ENCODE measurements at places on chromosomes 4 and X.
A peak's percentile ranks its signal among the peaks of the same experiment; 100 is the strongest.

DNA sequence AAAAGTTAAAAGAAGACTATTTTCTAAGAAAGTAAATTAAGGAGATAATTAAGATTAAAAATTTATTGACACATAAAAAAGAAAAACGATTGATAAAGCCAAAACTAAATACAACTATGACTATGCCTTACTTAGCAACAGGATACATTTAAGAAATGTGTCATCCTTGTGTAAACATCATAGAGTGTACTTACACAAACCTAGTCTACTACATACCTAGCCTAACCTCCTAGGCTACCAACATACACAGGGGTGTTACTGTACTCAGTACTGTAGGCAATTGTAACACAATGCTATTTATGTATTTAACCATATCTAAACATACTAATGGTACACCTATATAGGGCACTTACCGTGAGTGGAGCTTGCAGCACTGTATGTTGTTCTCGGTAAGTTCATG lies 108.3 kb downstream of the ANXA10 start:
- no peak for DNase-seq

GRCh38 chr4:68182382-68182820 lies 52.7 kb upstream of the TMPRSS11F start:
- no peak for DNase-seq

DNA sequence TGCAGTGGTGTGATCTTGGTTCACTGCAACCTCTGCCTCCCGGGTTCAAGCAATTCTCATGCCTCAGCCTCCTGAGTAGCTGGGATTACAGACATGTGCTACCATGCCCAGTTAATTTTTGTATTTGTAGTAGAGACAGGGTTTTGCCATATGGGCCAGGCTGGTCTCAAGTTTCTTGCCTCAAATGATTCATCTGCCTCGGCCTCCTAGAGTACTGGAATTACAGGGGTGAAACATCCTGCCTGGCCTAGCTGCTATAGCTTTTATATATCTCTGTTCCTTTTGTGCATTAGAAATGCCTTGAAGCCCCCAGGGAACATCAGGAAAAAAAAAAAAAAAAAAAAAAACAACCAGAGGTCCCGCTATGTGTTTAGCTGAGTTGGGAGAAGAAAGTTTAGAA lies 34.8 kb downstream of the UBE2K start:
- DNase-seq: peak; percentile 29

DNA sequence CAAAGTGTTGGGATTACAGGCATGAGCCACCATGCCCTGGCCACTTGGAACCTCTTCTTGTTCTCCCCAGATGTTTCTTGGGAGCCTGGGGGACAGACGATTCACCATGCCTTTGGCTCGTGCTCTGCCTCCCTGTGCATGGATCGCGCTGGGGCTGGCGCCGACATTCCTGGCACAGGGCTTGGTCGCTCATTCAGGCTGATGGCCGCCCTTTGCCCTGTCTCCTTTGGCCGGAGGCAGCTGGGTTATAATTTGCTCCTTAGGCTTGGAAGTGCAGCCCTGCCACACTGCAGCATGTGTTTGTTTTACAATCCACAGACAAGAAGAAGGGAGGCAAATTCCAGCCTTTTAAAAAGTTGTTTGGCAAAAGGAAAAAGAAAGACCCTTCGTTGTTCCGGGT lies 115.3 kb downstream of the AASDH start:
- no peak for DNase-seq

DNA sequence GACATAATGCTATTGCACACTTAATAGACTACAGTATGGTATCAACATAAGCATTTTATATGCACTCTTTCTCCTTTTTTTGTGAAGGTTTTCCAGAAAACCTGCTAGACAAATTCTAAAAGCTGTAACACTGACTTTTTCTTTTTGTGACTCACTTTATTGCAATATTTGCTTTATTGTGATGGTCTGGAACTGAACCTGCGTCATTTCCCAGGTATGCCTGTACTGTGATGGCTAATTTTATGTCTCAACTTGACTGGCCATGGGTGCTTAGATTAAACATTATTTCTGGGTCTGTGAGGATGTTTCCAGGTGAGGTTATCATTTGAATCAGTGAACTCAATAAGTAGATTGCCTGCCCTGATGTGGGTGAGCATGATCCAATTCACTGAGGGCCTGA lies 35.5 kb upstream of the LAMP2 start:
- DNase-seq: no peak

- no peak for DNase-seq
Observed at GRCh38 chrX:37846558-37846933, 825 bp downstream of the DYNLT3 start.

- no peak for DNase-seq
Observed at GRCh38 chrX:131332331-131332730, 43.2 kb upstream of the IGSF1 start.

DNA sequence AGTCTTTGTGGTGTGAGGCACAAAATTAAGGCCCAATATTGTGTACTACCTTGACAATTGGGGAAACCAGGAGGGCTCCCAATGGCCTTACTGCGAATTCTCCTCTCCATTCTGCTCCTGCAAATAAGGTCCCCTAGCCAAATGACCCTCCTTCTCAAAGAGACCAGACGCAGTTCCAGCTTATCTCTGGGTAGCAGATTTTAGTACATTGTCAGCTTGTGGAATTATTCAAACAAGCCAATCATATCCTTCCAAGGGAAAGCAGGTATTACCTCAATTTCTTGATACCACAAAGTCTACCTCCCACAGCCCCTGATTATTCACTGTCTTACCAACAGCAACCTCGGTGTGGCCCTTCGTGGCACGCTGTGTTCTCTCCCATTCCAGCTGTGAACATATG lies 7.8 kb upstream of the ZBTB33 start:
- no peak for DNase-seq

- DNase-seq: no peak
Observed at GRCh38 chr4:81921751-81922159, 450.0 kb upstream of the RASGEF1B start.

DNA sequence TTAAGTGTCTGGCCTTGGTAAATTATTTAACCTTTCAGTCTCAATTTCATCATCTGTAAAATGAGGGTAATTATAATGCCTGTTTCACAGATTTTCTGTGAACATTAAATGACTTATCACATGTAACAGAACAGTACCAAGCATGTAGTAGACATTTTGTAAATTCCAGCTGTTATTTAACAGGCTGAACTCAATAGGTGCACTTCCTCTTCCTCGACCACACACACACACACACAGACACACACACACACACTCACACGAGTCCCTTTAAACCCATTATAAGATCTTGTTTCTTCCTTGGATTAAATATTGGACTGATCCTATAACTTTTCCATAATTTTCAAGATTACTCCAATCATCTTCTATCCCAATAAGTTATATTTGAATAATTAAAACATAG lies 53.4 kb upstream of the COL25A1 start:
- no peak for DNase-seq
